ENCODE measurements at places on chromosomes 5 and 9.

GRCh38 chr5:96483878-96484277, 50.8 kb upstream of the PCSK1 start:
- peak; percentile 54 for DNase-seq

DNA sequence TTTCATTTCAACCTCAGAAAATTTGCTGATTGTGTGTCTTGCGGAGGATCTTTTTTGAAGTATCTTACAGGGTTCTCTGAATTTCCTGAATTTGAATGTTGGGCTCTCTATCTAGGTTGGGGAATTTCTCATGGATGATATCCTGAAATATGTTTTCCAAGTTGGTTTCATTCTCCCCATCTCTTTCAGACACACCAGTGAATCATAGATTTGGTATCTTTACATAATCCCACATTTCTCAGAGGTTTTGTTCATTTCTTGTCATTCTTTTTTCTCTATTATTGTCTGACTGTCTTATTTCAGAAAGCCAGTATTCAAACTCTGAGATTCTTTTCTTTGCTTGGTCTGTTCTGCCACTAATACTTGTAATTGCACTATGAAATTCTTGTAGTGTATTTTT, 456.9 kb downstream of the PRELID2 start:
- peak; percentile 22 for DNase-seq

GRCh38 chr9:89555451-89556375, 49.1 kb upstream of the GADD45G start:
- no peak for DNase-seq

- peak; percentile 84 for DNase-seq
Observed at GRCh38 chr5:10331341-10331796, 22.1 kb upstream of the MARCHF6 start.

- no peak for DNase-seq
Observed at GRCh38 chr5:85998656-85999055, 619.1 kb upstream of the COX7C start.

DNA sequence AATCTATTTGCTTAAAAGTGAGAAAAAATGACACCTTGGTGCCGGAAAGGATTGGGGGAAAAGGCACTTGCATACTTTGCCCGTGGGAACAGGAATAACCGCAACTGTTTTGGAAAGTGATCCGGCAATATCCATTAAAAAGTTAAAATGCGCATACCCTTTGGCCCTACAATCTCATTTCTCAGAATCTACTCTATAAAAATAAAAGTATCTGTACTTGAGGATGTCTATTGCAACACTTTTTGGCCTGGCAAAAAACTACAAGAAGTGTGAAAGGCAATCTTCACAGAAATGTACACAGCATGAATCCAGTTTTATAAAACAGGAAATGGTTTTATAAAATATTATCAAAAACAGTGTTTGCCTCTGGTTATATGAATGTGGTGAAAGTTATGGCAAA, 58.3 kb upstream of the NFIL3 start:
- no peak for DNase-seq

DNA sequence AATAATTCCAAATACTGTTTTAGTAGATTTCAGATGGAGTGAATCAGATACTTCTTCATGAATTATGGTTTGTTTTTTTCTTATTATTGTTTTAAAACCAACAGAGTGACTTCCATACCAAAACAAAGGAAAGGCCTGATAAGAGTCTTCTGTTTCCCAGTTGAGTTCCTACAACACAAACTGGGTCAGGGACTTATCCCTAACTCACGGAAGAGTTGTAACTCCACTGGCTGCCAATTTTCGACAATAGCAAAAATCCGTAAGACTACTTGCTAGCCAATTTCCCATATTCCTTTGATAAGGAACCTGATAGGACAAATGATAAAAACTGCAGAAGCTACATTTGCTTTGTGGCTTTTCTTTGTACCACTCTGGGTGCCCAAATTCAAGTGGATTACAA, 219.2 kb downstream of the AP3B1 start:
- no peak for DNase-seq

GRCh38 chr5:139710319-139711066, 62.3 kb downstream of the CXXC5 start:
- peak; percentile 79 for DNase-seq

DNA sequence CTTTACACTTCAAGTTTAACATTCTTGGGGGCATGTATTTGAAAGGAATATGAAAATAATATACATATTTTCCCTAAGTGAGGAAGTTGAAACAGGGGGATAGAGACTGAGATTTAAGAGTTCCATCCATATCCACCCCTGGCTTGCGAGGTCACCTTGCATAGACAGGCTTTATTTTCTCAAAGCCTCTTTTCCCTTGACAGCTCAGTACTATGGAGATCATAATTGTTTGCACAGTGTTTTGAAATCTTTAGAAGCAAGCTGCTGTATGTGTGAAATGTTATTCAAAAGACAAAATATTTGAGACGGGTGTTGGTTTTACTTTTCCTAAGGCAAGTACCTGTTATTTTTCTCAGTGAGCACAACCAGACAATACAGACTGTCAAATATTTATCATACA, 163.1 kb downstream of the LRRC70 start:
- DNase-seq, result no peak

DNA sequence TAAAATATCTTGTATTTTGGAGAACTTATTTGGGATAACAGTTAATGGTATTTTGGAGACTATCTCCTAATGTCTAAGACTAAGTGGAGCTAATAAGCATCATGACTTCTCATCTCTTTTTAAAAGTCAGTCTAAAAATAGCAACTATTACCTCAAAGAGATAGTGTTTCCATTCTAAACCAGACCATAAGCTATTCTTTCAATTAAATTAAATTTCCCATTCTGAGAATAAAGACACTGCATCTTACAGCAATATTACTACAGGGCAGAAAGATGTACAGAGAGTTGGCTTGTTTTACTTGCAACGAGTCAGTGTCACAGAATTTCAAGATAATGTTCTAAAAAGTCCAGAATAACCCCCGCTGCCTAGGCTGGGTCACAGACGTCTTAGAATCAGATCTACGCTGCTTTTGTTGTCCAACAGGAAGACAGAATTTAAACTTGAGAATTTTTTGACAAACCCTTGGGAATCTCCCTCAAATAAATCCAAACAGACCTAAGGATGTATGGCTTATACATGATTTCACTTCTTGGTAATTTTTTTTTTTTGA, 98.9 kb downstream of the USP20 start:
- DNase-seq, result peak; percentile 26

DNA sequence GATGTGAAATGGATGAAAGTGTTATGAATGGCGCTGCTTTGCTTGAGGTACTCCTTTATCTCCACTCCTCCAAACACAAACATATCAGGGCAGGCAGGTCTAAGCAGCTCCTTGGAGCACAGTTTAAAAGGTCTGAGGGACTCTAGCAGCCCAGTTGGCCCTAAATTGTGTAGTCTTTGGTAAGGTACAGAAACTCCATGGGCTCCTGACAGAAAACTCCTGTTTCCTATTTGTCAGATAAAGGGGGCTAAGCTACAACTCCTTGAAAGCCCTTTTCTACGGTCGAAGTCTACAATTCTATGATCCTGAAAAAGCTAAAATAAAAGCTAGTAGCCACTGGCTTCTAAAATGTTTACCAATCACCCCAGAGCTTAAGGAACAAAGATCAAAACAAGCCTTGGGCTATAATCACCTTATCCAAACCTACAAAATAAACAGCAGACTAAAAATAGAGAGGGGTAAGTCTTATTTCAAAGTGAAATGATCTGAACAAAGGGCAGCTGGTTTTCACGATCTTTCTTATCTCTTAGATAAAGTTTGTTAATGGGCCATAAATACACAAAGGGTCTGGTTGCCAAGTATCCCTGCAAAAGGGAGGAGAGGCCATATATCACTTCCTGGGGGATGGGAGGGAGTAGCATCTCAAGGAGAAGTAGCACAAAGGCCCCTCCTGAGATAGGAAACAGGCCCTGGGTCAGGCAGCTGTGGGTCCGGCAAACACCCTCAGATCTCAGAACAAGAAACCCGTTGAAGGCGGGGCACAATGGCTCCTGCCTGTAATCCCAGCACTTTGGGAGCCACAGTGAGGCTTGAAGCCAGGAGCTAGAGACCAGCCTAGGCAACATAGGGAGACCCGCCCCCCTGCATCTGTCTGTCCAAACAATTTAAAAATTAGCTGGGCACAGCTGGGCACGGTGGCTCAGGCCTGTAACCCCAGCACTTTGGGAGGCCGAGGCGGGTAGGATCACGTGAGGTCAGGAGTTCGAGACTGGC, 28.3 kb upstream of the DENND4C start:
- no peak for DNase-seq

DNA sequence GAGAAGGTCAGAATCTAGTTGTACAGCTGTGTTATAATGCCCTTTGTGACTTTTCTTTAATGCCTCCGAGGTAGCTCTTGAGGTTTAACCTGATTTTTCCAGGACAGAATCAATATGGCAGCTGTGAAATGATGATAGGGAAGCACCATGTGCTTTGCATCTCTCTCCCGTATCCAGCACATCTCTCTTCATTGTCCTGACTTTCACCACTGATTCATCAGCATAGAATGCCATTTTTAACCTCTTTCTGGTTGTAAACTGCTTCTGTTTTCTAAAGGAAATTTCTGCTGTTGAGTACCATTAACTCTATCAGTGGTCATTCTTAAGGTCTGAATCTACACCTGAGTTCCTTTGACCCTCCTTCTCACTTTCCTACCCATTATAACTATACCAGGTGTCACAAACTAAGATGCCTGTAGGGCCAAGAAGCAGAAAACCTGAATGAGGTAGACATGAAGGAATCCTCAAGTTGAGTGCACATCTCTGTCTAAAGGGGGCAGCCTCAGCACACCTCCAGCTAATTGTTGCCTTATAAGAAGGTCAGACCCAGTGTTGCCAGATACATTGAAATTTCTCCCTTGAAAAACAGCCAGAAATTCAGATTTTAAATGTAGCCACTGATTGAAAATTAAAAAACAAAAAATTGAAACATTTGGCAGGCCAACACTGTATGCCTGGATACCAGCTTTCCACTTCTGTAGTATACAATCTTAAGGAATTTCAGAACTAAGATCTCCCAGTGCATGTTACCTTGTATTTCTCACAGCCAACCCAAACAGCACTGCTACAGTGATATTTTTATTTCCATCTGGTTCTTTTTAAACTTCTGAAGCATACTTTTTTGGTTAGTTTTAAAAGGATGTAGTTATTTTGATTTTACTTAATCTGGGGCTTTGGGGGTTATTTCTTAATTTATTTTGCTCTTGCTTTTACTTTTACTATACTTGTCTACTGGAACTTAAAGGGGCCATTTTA, 35.8 kb upstream of the TLX3 start:
- peak; percentile 48 for DNase-seq
